ENCODE measurements at places on chromosomes 5 and 9. TPM values are rescaled to one million over a fixed set of nuclear protein-coding genes. Genes with fewer than 3 reads are reported as not detected.

GRCh38 chr9:126549246-126550006, 64.3 kb upstream of the LMX1B start:
- no peak overlapping the region for H3K27ac ChIP-seq
- H3K27me3 ChIP-seq: no peaks in the 10 kb centered on the region
- no peak for DNase-seq
- H3K36me3 ChIP-seq: no peaks in the 10 kb centered on the region
- no peak overlapping the region for H3K4me3 ChIP-seq
- no peaks in the 10 kb centered on the region for H3K4me1 ChIP-seq

- no peaks in the 10 kb centered on the region for H3K36me3 ChIP-seq
- no peak overlapping the region for H3K27ac ChIP-seq
- DNase-seq: no peak
- H3K27me3 ChIP-seq: no peaks in the 10 kb centered on the region
- no peak overlapping the region for H3K4me3 ChIP-seq
Observed at GRCh38 chr5:92835712-92836111, 745.3 kb downstream of the NR2F1-AS1 start.

- no peak overlapping the region for H3K4me3 ChIP-seq
- no peaks in the 10 kb centered on the region for H3K36me3 ChIP-seq
- no peaks in the 10 kb centered on the region for H3K4me1 ChIP-seq
- DNase-seq: no peak
- no peak overlapping the region for H3K27ac ChIP-seq
Observed at GRCh38 chr9:98930792-98931191, 12.9 kb upstream of the COL15A1 start.

GRCh38 chr5:105238561-105238960, 1676.0 kb upstream of the NUDT12 start:
- no peak overlapping the region for H3K27ac ChIP-seq
- no peaks in the 10 kb centered on the region for H3K27me3 ChIP-seq
- H3K36me3 ChIP-seq: no peaks in the 10 kb centered on the region
- H3K4me3 ChIP-seq: no peak overlapping the region
- no peak for DNase-seq

Gene TMEM215
- total RNA-seq: not detected

GRCh38 chr9:115985657-115986056, 167.9 kb upstream of the PAPPA start:
- DNase-seq: no peak
- no peak overlapping the region for H3K4me3 ChIP-seq
- H3K27ac ChIP-seq: no peak overlapping the region
- H3K36me3 ChIP-seq: no peaks in the 10 kb centered on the region
- no peaks in the 10 kb centered on the region for H3K27me3 ChIP-seq

Gene HRH2
- 0.88 TPM for total RNA-seq

- H3K27me3 ChIP-seq: no peaks in the 10 kb centered on the region
- no peak for DNase-seq
- H3K4me1 ChIP-seq: no peaks in the 10 kb centered on the region
- no peaks in the 10 kb centered on the region for H3K36me3 ChIP-seq
Observed at GRCh38 chr5:113900816-113901215, 387.3 kb downstream of the YTHDC2 start.

- no peaks in the 10 kb centered on the region for H3K27me3 ChIP-seq
- peaks cover 74% of the 10 kb centered on the region for H3K4me1 ChIP-seq
- no peak for DNase-seq
- peak overlapping the region; percentile 50 for H3K27ac ChIP-seq
Observed at GRCh38 chr9:134390947-134391318, 64.7 kb downstream of the RXRA start.

DNA sequence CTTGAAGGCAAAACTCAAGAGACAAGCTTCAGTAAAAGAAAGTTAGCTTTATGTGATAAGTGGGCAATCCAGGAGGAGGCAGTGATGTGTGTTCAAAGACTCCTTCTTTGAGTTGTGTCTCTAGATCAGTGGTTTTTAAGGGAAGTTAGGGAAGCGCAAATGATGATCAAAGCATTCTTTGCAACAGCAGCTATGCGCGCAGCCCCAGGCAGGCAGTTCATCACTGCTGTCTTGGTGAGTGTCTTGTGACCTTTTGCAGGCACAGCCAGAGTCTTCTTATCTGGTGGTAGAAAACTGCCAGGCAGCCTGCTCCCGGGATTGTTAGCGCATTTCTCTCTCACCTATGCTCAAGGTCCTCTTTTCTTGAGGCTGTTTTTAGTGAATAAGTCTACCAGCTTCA, 40.3 kb upstream of the CLK4 start:
- H3K4me3 ChIP-seq: no peak overlapping the region
- H3K36me3 ChIP-seq: no peaks in the 10 kb centered on the region
- no peaks in the 10 kb centered on the region for H3K4me1 ChIP-seq

- H3K27ac ChIP-seq: no peak overlapping the region
- peaks cover 96% of the 10 kb centered on the region for H3K36me3 ChIP-seq
- no peak for DNase-seq
Observed at GRCh38 chr9:35397216-35397698, 92.7 kb upstream of the RUSC2 start.

Gene SLC4A9
- total RNA-seq: 1.2 TPM

DNA sequence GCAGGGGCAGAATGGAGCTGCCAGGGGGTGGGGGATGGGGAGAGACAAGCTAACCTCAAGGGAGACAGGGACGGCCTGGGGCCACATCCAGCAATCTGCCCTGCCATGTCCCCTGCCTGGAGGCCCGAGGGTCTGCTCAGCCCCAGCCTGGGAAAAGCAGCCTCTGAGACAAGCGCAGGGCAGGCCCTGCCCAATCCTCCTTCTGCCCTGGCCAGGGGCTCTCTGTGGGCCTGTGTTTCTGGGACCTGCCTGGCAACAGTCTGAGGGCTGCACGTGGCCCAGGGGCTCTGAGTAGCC, 13.9 kb upstream of the QSOX2 start:
- no peaks in the 10 kb centered on the region for H3K27me3 ChIP-seq
- no peaks in the 10 kb centered on the region for H3K4me1 ChIP-seq
- DNase-seq: no peak
- no peak overlapping the region for H3K27ac ChIP-seq

GRCh38 chr9:25418974-25419373, 259.3 kb downstream of the TUSC1 start:
- no peak overlapping the region for H3K4me3 ChIP-seq
- H3K36me3 ChIP-seq: no peaks in the 10 kb centered on the region
- H3K4me1 ChIP-seq: no peaks in the 10 kb centered on the region
- H3K27ac ChIP-seq: no peak overlapping the region

Gene IFNK
- total RNA-seq: not detected

Gene GPR150
- total RNA-seq: not detected

Gene CACFD1
- 8.9 TPM for total RNA-seq

GRCh38 chr5:118095115-118095514, 893.2 kb downstream of the DTWD2 start:
- H3K4me3 ChIP-seq: no peak overlapping the region
- no peaks in the 10 kb centered on the region for H3K4me1 ChIP-seq
- DNase-seq: no peak
- H3K27ac ChIP-seq: no peak overlapping the region
- H3K36me3 ChIP-seq: no peaks in the 10 kb centered on the region

DNA sequence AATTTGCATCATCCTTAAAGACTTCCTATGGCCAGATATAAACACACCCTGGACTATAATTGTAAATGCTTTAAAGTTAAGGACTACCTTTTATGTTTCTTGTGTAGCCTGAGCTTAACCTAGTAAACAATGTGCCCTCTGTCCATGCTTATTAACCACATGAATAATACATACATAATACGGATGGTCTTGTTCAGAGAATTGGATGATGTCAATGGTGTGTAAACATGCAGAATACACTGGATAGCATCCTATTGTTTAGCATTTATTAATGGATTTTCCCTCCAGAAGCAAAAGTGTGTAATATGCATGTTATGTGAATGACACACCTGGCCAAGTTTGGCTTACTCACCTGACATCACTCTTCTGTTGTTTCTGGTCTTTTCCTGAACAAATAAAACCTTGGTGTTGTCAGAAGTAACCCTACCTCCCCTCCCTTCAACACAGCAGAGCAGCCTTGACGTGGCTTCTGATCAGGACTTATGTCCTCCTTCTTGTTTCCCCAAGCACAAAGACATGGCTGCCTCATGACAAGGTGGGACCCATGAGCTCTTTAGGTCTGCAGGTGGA, 517.9 kb downstream of the MTRR start:
- no peaks in the 10 kb centered on the region for H3K4me1 ChIP-seq
- no peak for DNase-seq
- no peaks in the 10 kb centered on the region for H3K27me3 ChIP-seq
- H3K27ac ChIP-seq: no peak overlapping the region
- H3K4me3 ChIP-seq: no peak overlapping the region

GRCh38 chr5:136682986-136683385, 317.6 kb upstream of the TRPC7 start:
- H3K4me3 ChIP-seq: no peak overlapping the region
- H3K27me3 ChIP-seq: no peaks in the 10 kb centered on the region
- H3K27ac ChIP-seq: no peak overlapping the region
- no peak for DNase-seq

DNA sequence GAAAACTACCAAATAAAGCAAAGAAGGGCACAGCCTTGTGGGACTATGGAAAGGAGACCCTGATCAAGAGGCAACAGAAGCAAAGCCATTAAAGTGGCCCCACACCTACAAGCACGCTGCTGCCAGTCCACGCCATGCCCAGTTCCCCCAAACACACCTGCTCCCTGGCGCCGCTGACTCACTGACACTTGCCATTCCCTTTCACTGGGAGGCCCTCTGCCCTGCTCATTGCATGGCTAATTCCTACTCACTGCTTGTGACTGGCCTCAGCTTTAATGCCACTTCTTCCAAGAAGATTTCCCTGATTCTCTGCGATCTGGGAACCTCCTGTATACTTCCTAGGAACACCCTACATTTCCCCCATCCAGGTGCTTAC, 71.2 kb upstream of the TAF1L start:
- no peaks in the 10 kb centered on the region for H3K4me1 ChIP-seq
- no peak overlapping the region for H3K4me3 ChIP-seq
- no peaks in the 10 kb centered on the region for H3K36me3 ChIP-seq
- no peaks in the 10 kb centered on the region for H3K27me3 ChIP-seq
- H3K27ac ChIP-seq: no peak overlapping the region

DNA sequence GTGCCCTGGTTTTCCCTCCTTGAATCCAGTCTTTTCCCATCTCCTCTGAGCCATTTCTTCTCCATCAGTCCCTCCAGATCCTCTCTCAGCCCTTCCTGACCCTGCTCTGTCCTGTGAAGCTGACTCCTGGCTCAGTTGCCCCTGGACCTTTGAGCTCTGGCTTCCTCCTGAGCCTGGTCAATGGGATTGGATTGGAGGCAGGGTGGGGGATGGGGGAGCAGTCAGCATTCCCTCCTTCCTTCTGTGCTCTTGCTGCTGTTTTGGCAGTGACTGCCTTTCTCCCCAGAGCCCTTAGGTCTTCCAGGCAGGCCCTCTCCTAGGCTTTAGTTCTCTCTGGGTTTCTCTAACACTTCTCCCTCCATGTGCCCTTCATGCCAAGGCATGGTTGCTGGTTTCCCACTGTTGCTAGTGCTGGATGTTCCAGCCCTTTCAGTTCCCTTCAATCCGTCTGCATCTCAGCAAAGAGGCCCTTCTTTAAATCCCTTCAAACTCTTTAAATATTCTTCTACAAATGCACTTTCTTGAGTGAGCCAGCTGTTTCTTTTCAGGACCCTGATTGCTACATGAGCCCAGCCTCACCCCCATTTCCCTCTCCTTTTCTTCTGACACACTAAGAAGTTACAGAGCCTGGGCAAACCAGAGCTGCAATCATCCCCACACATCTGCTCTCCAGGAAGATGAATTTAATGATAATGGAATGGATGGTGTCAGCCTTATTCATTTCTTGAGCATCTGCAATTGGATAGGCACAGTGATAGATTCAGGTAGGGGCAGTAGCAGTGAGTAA, 2.2 kb downstream of the TNFSF15 start:
- no peak overlapping the region for H3K27ac ChIP-seq
- H3K4me3 ChIP-seq: no peak overlapping the region
- H3K36me3 ChIP-seq: no peaks in the 10 kb centered on the region
- peaks cover 19% of the 10 kb centered on the region for H3K4me1 ChIP-seq

DNA sequence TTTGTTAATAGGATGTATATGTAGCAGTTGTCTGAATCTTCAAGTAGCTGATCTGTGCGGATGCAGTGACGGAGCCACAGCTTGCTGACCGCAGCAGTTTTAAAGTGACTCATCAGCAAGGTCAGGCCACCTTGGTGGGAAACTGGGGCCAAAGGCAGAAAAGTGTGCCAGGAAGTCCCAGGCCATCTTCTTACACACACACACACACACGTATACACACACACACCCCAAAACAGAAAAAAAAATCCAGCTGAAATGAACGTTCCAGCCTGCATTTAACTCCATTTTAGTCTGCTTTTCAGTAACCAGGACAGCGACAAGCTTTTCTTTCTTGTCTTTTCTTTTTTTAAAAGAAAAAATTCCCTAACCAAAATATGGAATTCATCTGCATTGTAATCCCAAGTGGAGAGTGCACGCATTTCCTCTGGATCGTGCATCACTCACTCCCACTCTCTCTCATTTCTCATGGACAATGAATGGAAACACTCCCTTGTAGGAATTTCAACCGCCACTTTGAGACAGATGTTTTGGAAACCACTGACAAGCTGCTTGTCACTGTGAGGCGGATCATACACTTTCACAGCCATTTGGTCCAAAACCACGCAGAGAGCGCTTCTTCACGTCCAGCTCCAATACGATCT, 103.9 kb downstream of the LHFPL2 start:
- H3K4me3 ChIP-seq: no peak overlapping the region
- no peak overlapping the region for H3K27ac ChIP-seq
- no peaks in the 10 kb centered on the region for H3K27me3 ChIP-seq
- no peak for DNase-seq
- H3K36me3 ChIP-seq: no peaks in the 10 kb centered on the region
- peaks cover 9% of the 10 kb centered on the region for H3K4me1 ChIP-seq

- peak overlapping the region; percentile 38 for H3K27ac ChIP-seq
- peaks cover 40% of the 10 kb centered on the region for H3K4me1 ChIP-seq
- H3K4me3 ChIP-seq: no peak overlapping the region
Observed at GRCh38 chr9:129630967-129631673, 5.2 kb downstream of the NTMT1 start.

DNA sequence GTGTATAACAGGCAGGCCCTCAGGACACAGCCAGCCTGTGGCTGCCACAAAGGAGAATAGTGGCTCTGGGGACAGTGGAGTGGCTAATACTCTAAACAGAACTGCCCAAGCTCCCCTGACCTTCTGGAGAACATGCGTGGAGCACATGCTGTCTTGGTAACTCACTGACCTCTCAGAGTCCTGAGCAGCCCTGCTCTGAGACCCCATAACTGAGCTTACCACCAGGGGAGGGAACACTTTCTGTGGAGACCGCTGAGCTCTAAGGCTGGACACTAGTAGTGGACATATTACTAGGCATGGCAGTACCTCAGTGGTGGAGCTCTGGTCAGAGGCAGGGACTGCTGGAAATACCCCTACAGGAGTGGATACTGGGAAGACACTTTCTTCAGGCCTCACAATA, 60.2 kb upstream of the SPTLC1 start:
- H3K27me3 ChIP-seq: no peaks in the 10 kb centered on the region
- no peaks in the 10 kb centered on the region for H3K4me1 ChIP-seq
- no peak overlapping the region for H3K27ac ChIP-seq

GRCh38 chr9:134432471-134432870, 106.2 kb downstream of the RXRA start:
- no peak overlapping the region for H3K4me3 ChIP-seq
- peaks cover 17% of the 10 kb centered on the region for H3K36me3 ChIP-seq
- H3K27me3 ChIP-seq: no peaks in the 10 kb centered on the region
- DNase-seq: no peak
